GM04504 (cell line): ENCODE measurements at places on chromosomes 13 and 19.

DNA sequence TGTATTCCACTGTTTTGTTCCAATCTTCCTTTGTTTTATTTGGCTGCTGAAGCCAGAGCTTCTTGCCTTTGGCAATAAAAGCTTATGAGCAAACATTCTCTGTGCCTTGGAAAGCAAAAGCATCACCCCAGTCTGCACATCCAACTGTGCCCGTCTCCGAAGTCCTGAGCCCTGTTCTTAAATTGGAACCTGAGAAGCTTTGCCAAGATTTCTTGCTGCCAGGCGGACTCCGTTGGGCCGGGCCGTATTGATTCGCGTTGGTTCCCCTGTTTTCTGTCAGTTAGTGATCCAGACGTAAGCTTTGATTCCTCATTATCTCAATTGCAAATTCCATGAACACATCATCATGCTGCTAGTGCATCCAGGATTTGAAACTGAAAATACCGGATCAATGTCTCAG is 793.0 kb downstream of the OLFM4 start:
- DNase-seq, result no peak

- DNase-seq, result no peak
Measured at GRCh38 chr19:21835429-21835809, 563 bp downstream of the ZNF43 start.

DNA sequence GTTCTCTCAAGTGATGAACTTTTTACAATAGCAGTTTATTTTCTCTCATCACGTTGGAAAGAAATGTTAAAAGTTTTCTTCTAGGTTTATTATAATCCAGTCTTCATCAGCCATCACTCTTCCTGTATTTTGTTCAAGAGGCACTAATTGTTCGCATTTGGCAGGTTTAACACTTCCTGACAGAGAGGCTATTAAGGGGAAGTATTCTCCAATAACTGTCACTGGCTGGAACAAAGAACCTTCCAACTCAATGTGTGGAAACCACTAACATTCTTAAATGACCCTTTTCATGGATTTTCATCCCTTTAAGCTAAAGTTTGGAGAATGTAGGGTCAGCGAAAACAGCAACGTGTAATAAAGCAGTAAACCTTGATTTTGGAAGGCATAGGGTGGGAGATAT is 145.1 kb downstream of the PCCA start:
- no peak for DNase-seq

DNA sequence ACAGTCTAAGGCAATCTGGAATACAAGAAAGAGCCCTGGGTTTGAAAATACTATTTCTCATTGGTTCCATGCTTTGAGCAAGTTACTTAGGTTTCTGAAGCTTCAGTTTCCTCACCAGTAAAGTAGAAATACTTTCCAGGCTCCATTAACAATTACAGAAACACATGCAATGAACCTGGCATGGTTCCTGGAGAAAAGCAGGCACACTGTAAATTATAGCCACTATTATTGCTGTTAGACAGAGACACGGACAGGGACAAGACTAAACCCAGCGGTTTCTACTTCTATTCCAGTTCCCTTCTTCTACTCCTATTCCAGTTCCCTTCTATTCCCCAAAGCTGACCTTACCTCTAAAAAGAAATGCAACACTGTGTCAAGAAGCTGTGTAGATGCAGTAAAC is 41.2 kb downstream of the MIPEP start:
- peak; percentile 49 for DNase-seq

- no peak for DNase-seq
Measured at GRCh38 chr19:52336791-52337381, 843 bp downstream of the ZNF610 start.

- DNase-seq, result peak; percentile 78
Measured at GRCh38 chr13:79631051-79631659, 150.2 kb downstream of the NDFIP2 start.

DNA sequence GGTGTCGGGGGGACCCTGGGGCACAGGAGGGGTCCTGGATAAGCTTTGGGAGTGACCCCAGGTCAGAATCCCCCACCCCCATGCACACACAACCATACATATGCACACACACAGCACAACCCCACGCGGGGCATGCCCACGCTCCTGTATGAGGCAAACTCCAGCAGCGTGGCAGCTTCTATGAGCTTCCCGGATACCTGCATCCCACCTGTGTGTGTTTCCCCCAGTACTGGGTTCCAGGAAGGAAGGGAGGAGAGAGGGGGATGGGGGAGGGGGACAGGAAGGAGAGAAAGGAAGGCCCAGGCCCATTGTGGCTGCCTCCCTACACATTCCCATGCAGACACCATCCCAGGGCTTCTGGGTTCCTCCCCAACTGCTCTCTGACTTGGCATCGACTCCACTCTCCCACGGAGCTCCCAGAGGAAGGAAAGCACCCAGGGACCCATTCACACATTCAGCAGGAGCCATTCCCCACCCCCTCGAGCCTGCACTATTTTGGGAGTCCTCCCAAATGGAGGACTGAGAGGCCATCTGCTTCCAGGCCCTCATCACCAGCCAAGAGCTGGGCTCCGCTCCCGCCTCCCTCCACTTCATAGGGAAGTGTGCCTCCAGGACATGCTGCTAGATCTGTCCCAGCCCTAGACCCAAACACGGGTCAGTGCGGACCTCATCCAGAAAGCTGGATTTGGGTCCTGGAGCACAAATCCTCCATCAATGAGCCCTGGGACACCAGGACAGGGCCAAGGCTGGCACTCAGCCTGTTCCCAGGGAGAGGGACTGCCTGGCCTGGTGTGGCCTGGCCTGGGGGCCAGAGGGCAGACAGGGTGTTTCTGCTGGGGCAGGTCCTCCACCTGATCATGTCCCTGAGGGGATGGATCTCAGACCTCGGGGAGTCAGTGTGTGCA is 13.2 kb downstream of the PRR36 start:
- no peak for DNase-seq

- no peak for DNase-seq
Measured at GRCh38 chr19:48392860-48393558, 459 bp upstream of the GRIN2D start.

GRCh38 chr13:66830940-66831716 is 399.0 kb downstream of the PCDH9 start:
- no peak for DNase-seq

DNA sequence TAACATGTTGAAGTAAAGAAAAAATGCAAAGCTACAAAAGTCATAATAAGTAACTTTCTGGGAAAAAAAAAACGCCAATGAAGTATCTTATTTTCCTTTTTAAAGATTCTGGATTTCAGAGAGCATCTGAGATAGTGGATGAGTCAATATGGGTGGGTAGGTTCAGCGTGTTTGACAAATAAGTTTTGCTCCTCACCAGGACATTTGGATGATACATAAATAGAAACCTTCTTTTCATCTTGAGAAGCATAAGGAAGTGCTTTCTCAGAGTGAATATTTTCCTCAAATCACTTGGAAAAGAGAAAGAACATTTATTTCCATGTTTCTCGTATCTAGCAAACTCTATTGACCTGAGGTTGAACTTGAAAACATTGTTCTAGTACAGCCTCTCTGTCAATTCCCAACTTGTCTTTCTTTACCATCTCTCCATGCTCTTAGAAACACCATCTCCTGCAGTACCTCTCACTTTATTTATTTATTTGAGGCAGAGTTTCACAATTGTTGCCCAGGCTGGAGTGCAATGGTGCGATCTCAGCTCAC is 463.2 kb downstream of the KLF5 start:
- DNase-seq, result no peak

DNA sequence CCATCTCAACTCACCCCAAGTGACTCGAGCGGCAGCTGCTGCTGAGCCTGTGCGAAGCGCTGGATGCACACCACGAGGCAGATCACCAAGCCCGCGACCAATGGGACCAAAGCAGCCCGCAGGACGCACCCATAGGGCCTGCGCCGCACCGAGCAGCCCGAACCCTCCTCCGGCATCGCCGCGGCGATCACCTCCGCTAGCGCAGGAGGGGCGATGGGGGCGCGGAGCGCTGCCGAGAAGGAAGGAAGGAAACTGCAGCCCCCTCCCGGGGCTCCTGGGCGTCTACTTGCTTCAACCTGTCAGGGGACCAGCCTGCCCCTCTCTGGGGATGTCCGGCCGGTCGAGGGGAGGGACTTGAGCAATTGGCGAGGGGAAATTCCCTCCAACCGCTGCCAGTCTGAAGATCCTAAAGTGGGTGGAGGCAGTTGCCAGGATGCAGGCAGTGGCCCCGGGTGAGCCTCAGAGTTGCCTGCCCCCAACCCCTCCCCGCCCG is at the start of gene CD70:
Gene CD70, minus strand, starts transcription at position 324 of the 493 bp plus-strand sequence. Its CDS starts 148 bp downstream, at position 176.
- DNase-seq, result no peak

DNA sequence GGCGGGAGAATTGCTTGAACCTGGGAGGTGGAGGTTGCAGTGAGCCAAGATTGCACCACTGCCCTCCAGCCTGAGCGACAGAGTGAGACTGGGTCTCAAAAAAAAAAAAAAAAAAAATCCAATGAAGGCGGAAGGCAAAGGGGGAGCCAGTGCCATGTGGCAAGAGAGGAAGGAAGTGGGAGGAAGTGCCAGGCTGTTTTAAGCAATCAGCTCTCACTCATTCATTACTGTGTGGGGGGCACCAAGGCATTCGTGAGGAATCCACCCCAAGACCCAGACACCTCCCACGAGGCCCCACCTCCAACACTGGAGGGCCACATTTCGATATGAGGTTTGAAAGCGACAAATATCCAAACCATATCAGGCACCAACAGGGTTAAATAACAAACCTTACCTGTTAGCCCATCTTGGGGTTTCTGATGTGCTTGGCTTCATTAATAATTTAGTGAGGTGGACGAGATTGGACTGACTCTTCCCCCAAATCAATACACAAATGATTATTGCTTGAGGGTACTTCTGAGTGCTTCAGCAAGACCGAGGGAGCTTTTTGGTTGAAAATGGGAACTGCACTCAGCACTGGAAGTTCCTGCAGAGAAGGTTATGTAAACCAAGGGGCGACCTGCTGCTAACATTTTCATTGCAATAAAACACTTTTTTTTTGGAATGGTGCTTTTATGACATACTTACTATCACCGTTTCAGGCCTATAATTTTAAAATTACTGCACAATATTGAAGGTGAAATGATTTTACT is 7.5 kb upstream of the LRP3 start:
- no peak for DNase-seq

- no peak for DNase-seq
Measured at GRCh38 chr19:3590991-3591659, 5.8 kb downstream of the GIPC3 start.

GRCh38 chr13:112119192-112120030 is 52.5 kb downstream of the SOX1 start:
- DNase-seq, result no peak
